H54 (cell line): ENCODE measurements at places on chromosomes 13 and 19.

GRCh38 chr19:4566402-4567051 lies 7.0 kb upstream of the SEMA6B start:
- DNase-seq: no peak

DNA sequence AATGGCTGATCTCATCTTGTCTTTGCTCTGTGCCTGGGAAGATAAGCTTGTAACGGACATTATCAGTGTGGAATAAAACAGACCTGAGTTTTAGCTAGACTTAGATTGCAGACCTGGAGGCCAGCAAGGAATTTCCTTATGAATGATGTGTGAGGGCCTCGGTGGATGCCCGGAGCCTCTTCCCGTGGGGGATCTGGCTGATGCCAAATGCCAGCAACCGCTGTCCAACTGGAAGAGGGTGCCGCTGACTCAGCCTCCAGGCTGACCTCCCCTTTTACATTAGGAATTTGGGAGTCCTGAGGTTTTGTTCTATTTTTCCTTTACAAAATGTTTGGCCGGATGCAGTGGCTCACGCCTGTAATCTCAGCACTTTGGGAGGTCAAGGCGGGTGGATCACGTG lies 19.6 kb upstream of the LILRA2 start:
- no peak for DNase-seq

DNA sequence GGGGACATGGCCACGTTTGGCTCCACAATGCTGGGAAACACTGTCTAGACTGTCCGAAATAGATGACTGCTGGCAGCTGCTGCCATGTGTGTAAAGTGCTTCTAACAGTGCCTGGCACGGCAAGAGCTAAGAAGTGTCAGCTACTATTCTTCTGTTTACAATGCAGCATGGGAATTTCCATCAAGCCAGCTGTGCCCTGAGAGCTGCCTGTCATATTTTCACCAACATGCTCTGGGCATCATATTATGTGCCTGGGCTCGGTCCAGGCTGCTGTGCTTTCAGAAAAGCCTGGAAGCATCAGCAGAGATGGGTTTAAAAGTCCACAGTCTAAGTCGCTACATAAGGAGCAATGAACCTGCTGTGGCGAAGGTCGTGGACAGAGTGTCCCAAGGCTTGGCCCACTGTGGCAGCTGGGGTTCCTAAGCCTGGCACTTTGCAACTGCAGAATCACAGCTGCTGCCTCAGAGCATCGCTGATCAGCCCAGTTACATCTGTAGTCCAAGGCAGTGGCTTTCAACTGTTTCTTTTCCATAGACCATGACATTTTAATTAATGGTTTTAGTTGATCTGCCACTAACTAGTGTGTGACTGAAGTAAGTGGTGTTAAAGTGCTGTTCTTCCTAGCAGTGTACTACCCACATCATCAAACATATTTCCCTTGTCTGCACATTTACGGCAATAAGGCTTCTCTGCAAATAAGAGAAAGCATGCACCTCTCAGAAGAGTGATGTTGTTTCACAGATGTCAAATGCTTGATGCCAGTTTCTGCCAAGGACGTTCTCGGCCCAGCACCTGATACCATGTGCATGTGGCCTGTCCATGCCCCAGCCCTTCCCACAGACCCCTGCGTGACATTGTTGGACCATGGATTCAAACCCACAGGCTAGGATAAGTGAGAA lies 95.7 kb upstream of the C1QTNF9B start:
- no peak for DNase-seq

- no peak for DNase-seq
These were observed 74.7 kb downstream of the C13orf42 start for GRCh38 chr13:51036418-51036817.

DNA sequence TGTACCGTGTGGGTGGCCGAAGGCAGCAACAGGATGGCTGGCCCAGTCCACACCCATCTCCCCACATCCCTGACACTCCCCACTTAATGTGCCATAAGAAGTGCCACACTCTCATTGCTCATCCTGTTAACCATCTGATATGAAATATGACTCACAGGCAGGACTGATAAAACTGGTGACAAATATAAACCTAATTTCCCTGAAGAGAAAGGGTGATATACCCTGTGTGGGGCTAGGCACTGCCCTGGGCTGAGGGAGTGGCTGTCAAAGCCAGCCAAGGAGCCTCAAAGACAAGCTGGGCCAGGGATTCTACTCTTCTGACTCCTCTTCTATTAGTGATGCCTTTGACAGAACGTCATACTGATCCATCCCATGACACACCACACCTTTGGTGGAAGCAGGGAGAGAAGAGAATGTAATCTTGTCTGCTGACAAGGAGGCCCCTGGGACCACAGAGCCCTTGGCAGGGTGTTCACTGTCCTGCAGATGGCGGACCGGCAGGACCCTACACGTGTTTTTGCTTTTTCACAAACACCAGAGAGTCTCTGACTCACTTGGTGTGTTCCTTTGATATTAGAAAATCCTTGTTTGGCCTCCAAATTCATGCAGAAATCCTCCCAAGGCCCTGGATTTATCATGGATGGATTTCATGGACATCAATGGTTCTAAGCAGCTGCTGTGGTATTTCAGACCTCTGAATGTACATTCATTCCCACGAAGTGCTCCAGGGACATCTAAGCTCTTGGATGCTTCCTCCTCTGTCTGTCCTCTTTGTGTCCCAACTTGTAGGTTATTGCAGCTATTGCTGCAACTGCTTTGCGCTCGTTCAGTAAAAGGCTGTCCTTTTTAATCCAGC lies 98.0 kb upstream of the WASF3 start:
- DNase-seq: no peak

GRCh38 chr13:80235967-80236302 lies 105.0 kb downstream of the SPRY2 start:
- DNase-seq: no peak
